T-helper 1 cell (primary cell): ENCODE measurements at places on chromosomes 2 and 18.

- DNase-seq, result no peak
These were observed 9.0 kb downstream of the CCDC85A start for GRCh38 chr2:56192664-56193305.

GRCh38 chr18:51398104-51398503 lies 200.6 kb upstream of the MEX3C start:
- DNase-seq, result no peak

DNA sequence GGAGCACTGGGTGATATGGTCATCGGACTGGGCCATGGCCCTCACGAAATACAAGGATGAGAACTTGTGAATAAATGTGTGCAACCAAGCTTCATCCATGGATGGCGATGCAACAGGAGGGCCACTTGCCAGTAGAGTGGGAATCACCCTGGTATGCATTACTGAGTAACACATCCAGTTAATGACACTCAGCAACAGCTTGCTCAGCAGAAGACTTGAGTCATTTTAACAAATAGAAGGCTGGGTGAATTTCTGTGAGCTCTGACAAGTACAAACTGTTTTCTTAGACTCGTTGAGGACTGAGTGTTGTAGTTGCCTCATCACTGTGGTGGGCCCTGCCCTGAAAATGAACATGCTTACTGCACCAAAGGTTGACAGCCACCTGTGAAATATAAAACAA lies 221.6 kb downstream of the NCKAP5 start:
- no peak for DNase-seq

GRCh38 chr2:86624267-86624547 lies 542 bp upstream of the RNF103 start:
- DNase-seq, result no peak
